Activated T-helper 1 cell treated with anti-CD3 and anti-CD28 coated beads, Interleukin-2, amount 50 U/mL, for 16 hours (primary cell): ENCODE measurements at places on chromosomes 1 and 21.

DNA sequence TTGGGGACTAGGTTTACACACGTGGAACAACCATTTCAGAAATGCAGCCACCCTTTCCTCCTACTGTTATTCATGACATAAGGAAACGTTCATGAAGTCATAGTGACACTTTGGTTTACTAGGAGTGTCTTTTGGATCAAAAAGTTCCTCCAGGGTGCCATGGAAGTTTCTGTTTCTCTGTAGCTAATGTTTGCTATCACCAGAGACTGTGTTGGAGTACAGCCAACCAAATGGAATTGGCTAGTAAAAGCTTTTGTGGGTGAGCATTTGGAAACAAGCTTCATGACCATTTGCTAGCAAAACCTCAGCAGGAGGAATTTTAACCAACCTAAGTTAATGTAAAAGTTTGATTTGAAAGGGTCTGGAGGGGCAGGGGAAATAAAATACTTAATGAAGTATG, 43.9 kb upstream of the ADGRL2 start:
- DNase-seq: no peak

DNA sequence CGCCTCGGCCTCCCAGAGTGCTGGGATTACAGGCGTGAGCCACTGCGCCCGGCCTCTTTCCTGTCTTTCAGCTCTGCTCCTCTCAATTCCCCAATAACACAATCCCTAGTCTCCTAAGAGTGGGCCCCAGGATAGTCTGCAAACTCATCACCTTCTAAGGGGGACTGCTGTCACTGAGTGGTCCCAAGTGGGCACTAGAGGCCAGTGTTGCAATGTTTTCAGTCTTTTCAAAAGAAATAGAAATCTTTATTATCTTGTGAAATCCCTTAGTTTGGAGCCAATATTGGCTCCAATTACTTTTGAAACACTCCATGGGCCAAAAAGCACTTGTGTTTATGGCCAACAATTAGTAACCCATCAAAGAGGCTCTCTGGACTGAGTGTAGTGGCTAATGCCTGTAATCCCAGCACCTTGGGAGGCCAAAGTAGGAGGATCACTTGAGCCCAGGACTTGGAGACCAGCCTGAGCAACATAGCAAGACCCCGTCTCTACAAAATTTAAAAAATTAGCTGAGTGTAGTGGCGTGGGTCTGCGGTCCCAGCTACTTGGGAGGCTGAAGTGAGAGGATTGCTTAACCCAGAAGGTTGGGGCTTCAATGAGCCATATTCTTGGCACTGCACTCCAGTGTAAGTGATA, 28.6 kb upstream of the ZNF697 start:
- no peak for DNase-seq

DNA sequence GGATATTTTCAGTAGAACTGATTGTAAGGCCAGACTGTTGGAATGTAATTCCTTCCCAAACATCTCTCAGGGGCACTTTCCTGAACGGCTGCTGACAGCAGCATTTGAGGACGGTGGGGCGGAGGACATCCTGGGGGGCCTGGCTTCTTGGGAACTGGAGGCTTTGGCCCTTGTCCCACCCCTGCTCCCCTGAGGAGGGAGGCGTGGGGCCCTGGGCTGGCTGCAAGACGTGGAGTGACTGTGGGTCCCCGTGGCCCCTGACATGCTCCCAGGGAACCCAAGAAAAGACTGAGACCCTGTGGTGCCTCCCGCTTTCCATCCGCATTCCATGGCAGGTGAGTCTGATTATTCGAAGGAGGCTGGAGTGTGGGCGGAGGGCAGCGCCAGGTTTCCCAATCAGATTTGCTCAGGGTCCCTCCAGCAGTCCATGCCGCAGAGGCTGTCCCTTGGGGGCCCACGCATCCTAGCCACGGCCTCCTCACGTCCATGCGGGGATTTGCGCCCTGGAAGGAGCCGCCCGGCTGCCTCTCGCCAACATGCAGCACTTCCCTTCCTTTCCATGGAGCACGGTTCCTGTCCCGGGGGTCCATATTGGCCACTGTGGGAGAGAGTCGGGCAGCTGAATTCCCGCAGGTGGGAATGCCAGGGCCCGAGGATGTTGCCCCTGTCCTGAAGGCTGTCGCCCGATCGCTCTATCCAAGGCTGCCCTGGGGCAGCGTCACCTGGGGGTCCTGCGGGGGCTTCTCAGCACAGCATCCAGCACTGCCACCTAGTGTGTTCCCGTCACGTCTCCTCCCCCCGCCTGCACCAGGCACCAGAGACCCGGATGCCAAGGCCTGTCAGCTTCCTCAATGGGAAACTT, 69.0 kb downstream of the FAAP20 start:
- DNase-seq: no peak

DNA sequence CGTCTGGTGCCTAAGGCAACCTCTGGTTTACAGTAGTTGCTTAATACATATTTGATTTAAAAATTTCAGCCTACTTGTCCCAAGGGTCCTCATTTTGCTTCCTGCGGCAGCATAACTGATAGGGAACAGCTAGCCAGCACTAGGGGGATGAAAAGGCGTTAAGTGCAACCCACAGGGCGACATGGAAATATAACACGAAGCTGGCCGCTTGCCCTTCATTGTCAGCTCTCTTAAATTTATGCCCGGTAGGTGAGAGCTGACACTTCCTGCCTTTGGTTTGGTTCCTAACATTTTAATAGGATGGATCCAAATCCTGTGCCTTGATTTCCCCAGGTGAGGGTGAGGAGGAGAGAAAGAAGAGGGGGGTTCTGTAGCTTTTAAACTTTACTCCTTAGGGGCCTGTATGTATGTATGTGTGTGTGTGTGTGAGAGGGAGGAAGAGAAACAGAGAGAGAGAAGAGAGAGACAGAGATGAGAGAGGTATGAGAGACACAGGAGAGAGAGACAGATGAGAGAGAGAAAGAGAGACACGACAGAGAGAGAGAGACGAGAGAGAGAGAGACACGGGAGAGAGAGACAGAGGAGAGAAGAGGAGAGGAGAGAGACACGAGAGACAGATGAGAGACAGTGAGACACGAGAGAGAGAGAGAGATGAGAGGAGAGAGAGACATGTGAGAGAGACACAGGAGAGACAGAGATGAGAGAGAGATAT, 938 bp upstream of the ACTN2 start:
- no peak for DNase-seq

GRCh38 chr1:226762988-226763904, 24.2 kb upstream of the ITPKB start:
- no peak for DNase-seq

DNA sequence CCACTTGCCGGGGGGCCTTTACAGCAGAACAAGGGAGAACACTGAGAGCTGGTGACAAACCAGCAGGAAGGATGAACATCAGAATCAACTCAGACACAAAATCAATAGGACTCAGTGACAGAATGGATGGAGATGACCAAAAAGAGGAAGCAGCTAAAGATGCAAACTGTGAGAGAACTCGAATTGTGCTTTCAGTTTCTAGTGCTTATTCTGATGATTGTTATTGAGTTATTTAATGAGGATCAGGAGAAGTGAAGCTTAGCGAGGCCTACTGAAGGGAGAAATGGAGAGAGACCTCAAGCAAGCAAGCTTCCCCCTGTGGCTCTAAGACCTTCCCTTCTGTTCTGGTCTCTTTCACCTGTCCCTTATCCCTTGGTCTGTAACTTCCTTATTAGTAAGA, 30.3 kb upstream of the TMEM125 start:
- DNase-seq: no peak

- DNase-seq: no peak
These were observed 75.6 kb upstream of the SLFNL1 start for GRCh38 chr1:41097105-41097504.

- DNase-seq: no peak
These were observed 166.8 kb upstream of the FMN2 start for GRCh38 chr1:239924741-239925350.

DNA sequence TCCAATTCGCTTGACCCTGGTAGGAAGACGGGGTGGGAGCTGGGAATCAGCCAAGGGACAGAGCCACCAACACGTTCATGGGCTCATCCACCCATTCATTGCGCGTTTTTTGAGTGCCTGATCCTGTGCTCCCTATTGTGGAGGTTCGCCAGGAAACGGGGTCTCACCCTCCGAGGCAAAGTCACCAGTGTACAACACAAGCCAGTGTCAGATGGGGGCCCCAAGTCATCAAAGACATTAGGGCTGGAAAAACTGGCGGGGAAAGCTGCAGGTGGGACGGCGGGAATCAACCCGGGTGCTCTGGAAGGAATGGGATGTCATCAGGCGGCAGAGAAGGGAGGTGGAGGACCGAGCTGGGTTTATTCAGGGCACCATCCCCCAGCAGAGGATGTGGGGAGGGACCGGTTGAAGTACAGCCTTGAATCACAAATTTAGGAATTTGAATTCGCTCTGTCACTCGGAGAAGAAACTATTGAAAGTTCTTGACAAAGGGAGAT, 667 bp upstream of the NID1 start:
- no peak for DNase-seq

- DNase-seq: no peak
These were observed 69.8 kb downstream of the RYR2 start for GRCh38 chr1:237111807-237112206.

- DNase-seq: no peak
These were observed 127.8 kb downstream of the GABPA start for GRCh38 chr21:25862596-25862995.

DNA sequence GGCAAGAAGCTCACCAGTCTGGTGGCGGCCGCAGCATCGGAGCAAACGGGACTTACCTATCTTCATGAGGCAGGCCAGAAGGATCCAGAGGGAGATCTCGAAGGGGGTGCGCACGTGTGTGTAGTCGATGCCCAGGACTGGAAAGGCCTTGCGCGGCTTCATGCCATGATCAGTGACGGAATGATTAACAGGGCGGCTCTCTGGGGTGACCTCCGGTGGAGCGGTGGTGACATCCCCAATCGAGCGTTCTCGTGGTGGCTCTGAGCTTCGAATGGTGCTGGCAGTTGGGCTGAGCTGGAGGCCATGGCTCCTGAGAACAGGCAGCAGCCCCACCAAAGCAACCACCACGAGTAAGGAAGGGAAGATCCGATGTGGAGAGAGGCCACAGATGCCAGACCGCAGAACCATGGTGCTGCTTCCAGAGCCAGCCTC, 982 bp downstream of the SLC9A1 start:
- DNase-seq: no peak

- DNase-seq: no peak
These were observed 15.7 kb upstream of the PDXK start for GRCh38 chr21:43703035-43703880.

DNA sequence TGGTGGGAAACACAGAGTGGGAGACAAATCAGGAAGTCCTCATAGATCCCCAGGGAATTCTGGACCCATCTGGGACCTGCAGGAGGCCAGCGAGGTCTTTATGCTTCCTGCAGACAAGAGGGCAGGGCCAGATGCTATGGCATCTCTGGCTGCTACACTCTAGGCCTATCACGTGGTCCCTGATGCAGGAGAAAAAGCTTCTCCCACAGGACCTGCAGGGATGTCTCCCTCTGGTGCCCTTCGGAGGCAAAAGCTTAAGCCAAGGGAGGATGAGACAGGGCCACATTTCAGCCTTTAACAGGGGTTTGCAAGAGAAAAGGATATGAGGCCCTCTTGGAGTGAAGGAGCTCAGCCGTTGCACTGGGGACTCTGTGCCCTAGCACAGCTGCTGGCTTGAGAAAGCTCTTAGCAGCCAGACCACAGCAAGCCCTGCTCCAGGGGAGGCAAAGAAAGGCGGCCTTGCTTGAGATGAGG, 243.0 kb downstream of the C1orf94 start:
- DNase-seq: no peak

DNA sequence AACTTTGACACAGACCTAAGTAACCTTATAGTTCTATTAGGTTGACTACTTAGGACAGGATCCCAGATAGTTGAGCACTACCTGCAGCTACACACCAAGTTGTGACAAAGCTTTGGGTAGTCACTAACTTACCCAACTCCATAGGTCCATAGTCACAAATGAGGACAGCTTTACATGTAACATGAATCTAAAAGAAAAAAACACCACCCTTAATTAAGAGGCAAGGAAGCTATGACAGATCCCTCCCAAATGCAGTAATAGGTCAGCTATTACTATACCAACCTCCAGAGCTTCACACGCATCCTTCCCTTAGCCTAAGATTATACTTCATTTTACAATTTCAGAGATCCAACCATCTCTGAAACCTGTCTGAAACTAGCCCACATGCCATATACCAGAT, 12.7 kb upstream of the RAB42 start:
- DNase-seq: no peak

DNA sequence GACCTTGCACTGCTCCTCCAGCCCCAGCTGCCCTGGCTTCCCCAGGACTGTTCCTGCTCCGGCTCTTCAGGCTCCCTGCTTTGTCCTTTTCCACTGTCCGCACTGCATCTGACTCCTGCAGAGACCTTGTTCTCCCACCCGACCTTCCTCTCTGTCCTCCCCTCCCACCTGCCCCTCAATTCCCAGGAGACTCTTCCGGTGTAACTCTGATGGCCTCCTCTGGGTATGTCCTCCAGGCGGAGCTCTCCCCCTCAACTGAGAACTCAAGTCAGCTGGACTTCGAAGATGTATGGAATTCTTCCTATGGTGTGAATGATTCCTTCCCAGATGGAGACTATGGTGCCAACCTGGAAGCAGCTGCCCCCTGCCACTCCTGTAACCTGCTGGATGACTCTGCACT, 550 bp downstream of the ACKR1 start:
- no peak for DNase-seq

- DNase-seq: no peak
These were observed 242.5 kb upstream of the SGIP1 start for GRCh38 chr1:66291531-66291864.

DNA sequence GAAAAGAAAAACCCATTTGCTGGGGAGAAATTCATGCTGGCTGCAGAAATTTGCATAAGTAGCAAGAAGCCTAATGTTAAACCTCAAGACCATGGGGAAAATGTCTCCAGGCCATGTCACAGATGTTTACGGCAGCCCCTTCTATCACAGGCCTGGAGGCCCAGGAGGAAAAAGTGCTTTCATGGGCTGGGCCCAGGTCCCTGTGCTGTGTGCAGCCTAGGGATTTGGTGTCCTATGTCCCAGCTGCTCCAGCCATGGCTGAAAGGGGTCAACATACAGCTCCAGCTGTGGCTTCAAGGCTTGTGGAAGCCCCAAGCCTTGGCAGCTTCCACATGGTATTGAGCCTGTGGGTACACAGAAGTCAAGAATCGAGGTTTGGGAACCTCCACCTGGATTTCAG, 93.0 kb downstream of the HFM1 start:
- no peak for DNase-seq

DNA sequence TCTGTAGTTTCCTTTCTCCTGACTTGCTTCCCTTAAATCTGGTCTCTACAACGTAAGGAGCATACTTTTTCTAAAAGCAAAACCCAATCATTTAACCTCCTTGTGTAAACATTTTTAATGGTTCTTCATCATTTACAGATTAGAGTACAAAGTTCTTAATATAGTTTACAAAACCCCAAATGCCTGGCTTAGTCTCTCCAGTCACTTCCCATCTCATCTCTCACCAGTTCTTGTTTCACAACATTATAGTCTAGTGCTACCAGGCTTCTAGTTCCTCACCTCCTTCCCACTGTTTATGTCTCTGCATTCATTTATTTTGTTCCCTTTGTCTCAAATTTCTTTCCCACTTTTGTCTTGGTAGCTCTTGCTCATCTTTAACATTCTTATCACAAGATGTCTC, 168.4 kb downstream of the FASLG start:
- DNase-seq: no peak

DNA sequence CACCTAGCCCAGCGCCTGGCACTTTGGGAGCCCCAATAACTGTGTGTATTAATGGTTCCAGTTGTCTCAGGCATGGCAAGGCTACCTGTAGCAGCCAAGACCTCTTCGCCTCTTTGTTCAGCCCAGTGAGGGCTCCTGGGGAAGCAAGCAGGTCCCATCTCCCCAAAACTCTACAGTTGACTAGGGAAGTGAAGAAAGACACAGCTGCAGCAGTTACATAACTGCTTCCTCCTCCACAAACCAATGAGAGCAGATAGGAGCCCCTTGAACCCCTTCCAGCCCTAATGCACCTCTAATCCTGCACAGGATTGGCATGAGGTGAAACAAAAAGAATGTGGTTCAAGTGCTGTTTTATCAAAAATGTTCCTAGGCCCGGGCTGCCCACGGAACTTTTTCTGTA, 100.5 kb downstream of the SYF2 start:
- DNase-seq: no peak
